ENCODE measurements at places on chromosomes 4 and X.
A peak's percentile ranks its signal among the peaks of the same experiment; 100 is the strongest.

DNA sequence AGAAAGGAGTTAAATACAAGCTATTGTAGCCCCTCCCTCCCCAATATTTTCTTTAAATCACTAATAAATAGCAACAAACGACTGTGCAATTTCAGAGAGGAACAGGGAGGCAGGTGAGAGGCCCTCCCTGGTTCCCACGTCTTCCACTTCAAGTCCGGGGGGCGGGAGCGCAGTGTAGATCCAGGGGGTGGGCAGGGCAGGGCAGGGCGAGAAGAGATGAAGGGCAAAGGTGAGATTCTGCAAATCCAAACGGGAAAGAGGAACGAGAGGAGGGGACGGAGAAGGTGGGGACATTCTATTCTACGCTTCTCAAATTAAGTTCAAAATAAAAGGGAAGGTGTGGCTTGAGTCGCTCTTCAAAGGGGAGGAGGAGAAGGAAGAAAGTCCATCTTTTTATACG is 6.8 kb downstream of the NKX6-1 start:
- no peak for DNase-seq

- DNase-seq: peak; percentile 15
These were observed 137.9 kb upstream of the ZXDB start for GRCh38 chrX:57453901-57454300.

GRCh38 chr4:75633846-75634245 is 3.5 kb upstream of the CDKL2 start:
- peak; percentile 48 for DNase-seq

- DNase-seq: peak; percentile 75
These were observed 10.0 kb downstream of the ABHD18 start for GRCh38 chr4:127975121-127975770.

- DNase-seq: no peak
These were observed 381.9 kb downstream of the IL1RAPL1 start for GRCh38 chrX:28969126-28969525.

DNA sequence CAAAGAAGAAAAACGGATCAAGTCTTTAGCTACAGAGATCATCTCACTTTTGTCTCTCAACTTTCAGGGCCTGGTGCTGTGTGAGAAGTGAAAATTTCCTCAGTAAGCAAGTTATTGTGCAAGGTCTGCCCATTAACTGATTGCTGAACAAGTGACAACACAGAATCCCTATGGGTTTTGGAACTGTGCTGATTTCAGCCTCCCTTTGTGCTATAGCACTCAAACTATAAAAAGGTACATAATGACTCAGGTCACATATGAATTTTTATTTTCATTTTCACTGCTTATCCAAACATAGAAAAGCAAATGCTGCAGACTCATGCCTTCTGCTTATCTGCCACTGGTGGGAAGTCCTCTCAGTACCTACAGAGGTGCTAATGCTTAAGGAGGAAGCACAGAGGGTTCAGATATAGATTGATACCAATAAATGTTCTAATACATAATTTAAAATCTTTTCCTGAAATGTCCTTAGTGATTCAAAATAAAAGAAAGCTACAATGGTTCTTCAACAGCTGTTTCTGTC is 576.2 kb upstream of the CT83 start:
- no peak for DNase-seq

DNA sequence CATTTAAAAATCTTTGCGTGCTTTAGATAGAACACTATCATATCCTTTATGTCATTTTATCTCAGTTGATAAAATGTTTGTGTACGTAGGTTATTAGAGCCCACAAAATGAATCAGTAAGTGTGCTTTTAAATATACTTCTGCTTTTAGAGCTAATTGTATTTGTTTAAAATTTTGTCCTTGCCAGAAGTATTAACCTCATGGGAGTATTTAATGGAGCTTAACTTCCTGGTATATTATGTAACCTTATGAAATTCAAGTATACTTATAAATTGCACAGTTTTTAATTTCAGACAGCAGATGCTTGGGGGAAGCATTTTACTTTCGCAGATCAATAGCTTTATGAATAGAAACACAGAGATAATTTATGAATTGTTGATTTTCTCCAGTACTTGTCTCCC is 90.2 kb downstream of the DIPK2B start:
- DNase-seq: no peak

DNA sequence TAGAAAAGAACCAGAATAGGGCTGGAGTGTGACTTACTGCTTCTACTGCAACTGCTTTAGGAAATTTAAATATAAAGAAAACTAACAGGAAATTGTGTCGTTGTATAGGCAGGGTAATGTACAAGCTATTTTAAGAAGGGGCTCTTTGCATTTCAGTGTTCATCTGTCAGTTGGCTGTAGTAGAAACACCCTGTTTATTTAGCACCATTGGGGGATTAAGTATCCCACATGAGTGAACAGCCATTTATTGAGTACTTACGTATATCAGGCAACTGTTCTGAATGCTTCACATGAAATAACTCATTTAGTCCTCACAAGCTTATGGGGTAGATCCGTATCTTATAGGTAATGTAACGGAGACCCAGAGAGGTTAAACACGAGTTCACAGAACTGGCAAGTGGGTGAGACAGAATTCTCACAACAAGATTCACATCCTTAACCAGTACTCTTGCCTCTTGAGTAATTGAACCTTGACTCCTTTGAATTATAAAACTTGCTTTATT is 23.9 kb downstream of the STIM2 start:
- DNase-seq: no peak

- DNase-seq: no peak
These were observed 58.9 kb downstream of the MOSPD2 start for GRCh38 chrX:14932136-14932535.

Measured in cardiac fibroblast (primary cell).